NCI-H2081 (cell line): ENCODE measurements at places on chromosomes 2 and 18.

DNA sequence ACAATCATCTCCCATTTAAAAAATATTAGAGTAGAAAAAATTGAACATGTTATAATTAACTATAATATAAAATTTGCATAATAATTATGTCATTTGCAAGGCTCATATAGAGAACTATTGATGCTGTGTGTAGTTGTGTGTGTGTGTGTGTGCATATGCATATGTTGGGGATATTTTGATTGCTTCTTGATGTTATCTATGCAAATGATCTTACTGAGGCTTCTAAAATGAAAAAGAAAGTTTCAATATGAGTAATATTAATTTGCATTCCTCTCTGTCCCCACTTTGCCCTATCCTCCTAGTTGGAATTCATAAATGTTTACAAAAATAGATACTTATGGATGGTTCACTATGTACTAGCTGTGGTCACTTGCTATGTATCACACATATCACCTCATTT is 523.3 kb downstream of the TRIB2 start:
- DNase-seq, result no peak

DNA sequence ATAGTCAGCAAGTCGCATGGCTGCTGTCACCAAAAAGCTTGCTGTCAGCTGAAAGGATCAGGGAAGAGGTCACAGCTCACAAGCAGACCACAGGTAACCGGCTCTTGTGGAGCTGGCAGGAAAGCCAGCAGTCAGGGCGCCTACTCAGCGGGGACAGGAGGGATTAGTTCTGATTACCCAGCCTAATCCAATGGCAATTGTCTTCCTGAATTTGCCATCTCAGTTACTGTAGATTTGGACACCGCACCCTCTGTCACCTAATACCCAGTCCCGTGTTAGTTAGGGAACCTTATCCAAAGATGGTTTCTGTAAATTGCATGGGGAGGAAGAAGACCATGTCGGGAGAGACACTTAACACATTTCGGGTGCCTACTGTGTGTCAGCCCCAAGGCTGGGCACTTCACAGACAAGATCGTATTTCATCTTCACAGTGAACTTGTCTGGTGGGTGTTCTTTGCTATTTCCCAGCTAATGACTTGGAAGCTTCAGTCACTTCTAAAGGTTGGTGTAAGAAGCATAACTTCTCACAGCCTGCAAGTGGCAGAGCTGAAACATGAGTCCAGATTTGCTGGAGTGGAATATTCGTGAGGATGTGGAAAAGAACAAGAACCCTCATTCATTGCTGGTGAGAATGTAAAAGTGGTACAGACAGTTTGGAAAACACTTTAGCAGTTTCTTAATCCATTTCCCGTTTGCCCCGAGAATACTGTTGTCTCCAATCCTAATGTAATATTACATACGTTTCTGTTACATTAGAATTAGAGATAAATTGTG is 9.9 kb downstream of the ALPK2 start:
- DNase-seq, result no peak

DNA sequence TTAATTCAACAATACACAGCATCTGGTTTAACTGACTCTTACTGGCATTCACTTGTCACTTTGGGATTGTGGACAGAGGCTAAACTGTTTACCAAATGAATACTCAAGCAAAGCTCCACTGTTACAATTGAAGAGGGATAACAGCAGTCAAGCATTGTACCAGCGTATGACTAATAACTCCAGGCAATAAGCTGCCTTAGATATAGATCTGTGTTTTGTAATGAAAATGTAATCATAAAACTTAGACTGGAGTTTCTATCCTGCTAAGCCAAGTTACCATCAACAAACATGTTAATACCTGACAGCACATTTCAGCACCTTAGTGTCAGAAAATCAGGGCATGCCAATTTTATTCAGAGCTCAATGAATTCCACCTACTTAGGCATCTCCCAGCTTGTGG is 889.5 kb downstream of the EPHA4 start:
- DNase-seq, result no peak

- no peak for DNase-seq
Measured at GRCh38 chr2:5369510-5369909, 322.7 kb upstream of the SOX11 start.

DNA sequence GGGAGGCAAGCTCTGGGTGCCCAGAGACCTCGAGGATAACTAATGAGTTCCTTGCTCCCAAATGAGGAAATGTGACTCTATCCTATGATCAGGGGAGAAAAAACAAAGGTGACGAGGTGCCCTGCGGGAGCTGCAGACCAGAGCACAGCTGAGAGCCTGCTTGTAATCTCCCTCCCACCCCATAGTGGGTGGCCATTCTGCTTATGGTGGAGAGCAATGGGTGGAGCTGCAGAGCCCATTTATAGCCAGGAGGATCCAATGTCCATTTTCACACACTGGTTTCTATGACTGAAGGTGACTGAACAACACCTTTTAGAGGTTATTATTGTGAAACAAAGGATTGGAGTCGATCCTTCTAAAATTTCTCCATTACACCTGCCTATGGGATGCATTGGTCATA is 153.3 kb downstream of the COL6A3 start:
- DNase-seq, result no peak

DNA sequence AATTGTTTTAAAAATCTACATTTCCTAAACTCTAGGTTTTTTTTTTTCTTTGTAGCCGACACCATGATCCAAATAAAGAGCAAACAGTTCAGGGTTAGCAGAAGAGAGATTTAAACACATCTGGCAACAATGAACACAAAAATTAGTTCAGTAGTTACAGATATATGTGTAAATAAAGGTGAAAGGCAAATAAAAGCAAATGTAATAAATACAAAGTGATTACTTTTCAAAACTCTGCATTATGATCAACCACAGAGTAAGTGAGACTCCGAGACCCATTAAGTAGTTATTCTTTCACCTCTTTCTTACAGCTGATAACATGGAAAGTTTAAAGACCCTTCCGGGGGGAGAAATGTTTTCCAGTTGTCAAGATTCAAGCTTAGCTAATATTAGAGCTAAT is 716 bp downstream of the CALCRL start:
- DNase-seq, result no peak

DNA sequence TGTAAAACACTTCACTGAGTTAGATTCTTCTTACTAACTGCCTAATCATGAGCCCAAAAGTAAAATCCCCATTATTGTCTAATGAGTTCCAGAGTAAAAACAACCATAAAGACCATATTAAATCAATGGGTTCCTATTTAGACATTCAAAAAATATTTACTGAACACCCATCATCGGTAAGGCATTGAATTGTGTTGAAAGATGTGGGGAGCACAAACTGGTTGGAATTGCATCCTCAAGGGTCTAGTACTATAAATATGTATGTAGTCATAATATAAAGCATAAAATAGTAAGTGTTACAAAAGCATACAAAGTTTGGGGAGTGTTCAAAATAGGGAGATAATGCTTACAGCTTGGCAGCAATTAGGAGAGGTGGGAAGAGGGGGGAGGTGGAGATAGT is 3.0 kb upstream of the MARCHF4 start:
- DNase-seq, result no peak

GRCh38 chr2:157902692-157903091 is 26.6 kb upstream of the ACVR1 start:
- no peak for DNase-seq

DNA sequence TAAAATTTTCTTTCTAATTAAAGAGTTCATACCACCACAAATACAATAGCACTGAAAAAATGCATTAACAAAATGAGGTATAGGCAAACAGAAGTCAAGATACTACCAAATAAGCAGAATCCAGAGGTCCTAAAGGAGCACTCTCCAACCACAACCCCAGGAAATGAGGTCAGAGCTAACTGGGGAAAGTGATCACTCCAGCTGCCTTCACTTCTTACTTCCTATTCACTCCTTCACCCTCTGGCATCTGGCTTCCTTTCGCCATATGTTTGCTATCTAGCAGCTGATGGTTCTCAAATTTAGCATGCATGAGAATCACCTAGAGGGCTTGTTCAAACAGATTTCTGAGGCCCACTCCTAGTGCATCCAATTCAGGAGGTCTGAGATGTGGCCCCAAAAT is 212.6 kb upstream of the ACVR2A start:
- no peak for DNase-seq

GRCh38 chr2:153145470-153145978 is 333.0 kb downstream of the RPRM start:
- DNase-seq, result peak; percentile 78

GRCh38 chr2:217826991-217827390 is 175.8 kb downstream of the TNS1 start:
- no peak for DNase-seq

DNA sequence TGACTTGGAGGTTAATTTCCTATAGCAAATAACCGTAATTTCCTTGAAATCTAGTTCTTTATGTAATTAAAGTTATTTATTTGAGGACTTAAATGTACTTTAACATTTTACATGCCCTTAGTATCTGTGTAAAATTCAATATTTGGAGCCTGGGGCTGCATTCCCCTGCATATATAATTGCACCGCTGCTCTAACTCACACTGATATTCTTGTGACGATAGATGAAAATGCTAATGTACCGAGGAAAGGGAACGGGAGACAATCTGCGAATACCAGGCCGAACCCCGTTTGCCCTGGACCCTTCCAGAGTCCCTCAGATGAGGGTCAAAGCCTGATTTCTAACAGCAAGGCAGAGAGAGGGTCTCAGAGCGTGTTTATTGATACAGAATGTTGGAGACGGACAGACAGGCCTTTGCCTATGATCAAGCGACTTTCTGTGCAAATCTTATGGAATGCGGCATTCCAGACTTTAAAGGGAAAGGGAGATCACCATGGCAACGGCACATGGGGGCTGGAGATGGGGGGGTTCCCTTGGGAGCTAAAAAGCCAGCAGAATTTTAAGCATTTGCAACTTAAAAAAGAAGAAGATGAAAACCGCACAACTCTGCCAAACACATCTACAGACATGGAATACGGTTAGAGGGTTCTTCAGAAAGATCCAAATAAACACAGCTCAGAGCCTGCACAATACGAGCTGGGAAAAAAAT is 57.6 kb upstream of the TWIST2 start:
- no peak for DNase-seq

DNA sequence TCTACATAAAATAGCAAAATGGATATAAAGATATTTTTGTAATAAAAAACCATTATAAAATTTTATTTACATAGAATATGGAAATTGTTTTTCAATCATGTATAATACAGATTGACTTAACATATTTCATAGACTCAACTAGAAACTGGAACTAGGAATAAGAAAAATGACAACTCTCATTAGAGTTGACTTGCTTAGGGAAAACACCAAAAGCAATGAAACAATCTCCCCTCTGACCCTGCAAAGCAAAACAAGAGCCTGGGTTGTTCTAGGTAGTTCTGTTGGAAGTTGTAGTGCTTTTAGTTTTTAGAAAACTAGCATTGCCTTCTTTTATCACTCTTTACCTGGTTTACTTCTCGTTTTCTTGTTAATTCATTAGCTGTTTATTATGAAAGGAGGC is 32.2 kb upstream of the MTIF2 start:
- no peak for DNase-seq

GRCh38 chr18:56702946-56703345 is 51.8 kb downstream of the WDR7 start:
- DNase-seq, result peak; percentile 49

DNA sequence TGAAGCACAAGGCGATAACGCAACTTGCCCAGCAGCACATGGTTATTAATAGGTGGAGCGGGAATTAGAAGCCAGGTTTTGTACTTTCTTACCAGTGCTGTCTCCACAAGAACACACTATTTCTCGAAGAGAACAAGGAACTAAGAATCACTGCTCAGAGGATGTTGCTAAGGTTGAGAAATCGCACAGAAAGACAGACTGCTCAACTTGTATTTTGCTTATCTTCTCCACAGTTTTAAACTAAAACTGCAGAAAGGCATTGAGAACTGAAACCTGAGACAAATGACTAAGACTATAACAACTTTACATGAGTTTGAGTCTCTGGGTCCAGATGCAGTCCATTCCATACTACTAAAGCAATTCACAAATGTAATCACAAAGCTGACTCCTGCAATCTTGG is 6.2 kb downstream of the PRKD3 start:
- DNase-seq, result no peak

DNA sequence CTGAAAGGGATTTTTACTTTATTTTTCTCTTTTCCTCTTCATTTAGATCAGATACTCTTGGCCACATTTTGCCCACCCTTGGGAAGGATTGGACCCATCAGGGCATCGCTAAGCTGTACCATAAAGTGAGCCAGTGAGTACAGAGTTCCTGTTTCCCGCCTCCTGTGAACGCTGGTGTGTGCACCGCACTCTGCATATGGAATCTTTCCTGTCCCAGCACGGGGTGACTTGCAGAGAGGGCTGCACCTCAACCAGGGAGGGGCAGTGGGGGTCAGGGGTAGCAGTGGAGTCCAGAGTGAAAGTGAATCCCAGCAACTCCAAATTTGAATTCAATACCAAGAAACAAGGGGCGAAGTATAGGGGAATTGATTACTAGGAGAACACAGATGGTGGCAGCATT is 58.6 kb downstream of the LPIN1 start:
- DNase-seq, result no peak

GRCh38 chr2:7468955-7469354 is 551.7 kb downstream of the RNF144A start:
- no peak for DNase-seq

DNA sequence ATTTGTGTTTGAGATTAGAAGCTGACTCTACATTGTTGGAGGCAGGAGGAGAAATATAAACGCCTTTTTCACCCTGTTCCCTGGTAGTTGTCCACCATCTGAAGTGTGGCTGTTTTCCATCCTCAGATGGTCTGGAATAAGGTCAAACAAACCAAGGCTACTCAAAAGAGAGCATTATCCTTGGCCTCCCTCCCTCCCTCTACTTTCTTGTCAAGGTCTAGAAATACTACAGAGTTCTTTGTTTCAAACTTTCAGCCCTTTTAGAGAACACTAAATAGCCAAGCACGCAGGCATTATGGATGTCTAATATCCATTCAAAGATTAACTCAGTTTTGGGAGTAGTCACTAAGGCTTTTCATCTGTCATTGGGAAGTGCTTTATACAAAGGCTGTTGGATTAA is 215.8 kb upstream of the ITGA4 start:
- DNase-seq, result no peak

DNA sequence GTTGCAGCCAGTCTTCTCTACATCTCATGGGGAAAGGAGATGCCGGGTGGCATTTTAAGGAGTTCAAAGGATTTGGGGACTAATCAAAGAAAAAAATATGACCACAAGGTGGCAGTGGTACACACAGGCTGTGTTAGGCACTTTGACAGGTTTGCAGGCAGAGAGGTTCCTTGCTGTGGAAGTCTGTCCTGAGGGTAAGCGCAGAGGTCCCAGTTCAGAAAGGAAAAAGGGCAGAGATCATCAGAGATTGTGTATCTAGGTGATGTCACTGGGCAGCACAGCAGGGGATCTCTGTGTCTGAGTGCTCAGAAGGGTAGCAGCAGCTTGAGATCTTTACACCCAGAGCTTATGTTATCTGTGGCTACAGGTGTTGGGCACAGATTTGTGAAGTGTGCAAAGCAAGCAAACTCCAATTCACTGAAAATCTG is 231.4 kb downstream of the LRRTM1 start:
- DNase-seq, result peak; percentile 70

- DNase-seq, result no peak
Measured at GRCh38 chr2:214069254-214069653, 341.6 kb upstream of the VWC2L start.

GRCh38 chr2:19048593-19049266 is 309.7 kb downstream of the OSR1 start:
- DNase-seq, result peak; percentile 84

GRCh38 chr2:48249025-48249424 is 280.9 kb upstream of the STON1 start:
- DNase-seq, result peak; percentile 47

GRCh38 chr2:46073540-46074046 is 223.6 kb upstream of the EPAS1 start:
- no peak for DNase-seq

GRCh38 chr2:16978301-16978700 is 312.7 kb upstream of the CYRIA start:
- no peak for DNase-seq
